ENCODE measurements at places on chromosomes 4 and X. TPM values are rescaled to one million over a fixed set of nuclear protein-coding genes. Genes with fewer than 3 reads are reported as not detected.

DNA sequence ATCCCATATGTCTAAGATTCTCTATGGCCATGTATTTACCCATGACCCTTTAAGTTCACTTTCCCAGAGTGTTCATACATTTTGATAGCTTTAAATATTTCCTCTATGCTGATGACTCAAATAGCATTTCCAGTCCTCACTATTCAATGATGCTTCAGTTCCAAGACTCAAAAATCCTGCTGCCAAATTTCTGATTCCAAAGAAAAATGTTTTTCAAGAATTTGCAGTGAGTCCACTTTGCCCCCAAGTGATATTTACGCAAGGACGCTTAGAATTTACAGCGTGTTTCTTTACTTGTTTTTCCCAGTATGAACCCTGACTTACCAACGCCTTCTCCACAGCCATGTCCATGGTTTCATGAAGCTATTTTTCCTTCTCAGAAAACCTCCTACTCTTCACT, 127.9 kb upstream of the PCDH18 start:
- no peak for DNase-seq

DNA sequence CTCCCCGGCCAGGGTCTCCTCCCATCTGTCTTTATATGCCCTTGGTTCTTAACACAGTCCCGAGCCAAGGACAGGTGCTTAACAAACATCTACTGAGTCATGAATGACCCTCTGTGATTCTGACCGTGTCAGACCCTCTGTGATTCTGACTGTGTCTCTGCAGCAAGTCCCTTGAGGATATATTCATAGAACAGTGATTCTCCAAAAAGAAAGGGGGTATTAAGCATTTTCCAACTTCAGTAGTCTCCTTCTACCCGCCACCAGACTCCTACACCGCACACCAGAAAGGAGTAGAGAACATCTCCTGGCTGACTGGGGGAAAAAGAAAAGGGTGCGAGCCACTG, 13.6 kb downstream of the ACSL1 start:
- DNase-seq: no peak

DNA sequence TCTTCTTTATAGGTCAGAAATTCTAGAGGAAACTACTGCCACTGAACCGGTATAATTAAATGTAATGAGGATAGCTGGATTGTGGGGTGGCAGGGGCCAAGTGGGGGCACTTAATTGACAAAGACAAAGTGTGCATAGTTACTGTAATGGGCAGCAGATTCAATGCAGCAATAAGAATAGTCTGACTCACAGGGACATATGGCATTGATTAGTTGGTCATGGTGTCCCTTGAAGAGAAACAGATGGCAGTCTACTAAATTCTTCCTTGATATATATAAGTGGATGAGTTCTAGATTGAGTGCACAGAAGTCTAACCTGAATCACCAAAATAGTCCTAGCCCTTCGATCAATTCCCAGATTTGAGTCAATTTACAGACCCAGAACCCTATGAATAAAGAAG, 31.6 kb downstream of the ETDC start:
- DNase-seq: no peak

SYP gene
- total RNA-seq: 0.10 TPM

DNA sequence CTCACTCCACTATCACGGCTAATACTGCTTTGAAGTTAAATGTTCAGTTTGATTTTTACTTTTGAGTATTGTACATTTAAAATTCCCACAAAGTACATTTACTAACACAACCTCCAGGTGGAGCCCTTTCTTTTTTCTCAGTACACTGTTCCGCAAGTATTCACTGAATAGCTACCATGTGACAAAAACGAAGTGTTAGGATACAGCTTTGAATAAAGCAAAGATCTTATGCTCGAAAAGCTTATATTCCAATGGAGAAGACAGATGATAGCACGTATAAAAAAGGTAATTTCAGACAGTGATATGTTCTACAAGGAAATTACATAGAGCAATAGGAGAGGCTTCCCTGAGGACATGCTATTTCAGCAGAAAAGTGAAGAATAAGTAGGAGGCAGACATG, 60.7 kb upstream of the ABCG2 start:
- DNase-seq: peak; percentile 57

DNA sequence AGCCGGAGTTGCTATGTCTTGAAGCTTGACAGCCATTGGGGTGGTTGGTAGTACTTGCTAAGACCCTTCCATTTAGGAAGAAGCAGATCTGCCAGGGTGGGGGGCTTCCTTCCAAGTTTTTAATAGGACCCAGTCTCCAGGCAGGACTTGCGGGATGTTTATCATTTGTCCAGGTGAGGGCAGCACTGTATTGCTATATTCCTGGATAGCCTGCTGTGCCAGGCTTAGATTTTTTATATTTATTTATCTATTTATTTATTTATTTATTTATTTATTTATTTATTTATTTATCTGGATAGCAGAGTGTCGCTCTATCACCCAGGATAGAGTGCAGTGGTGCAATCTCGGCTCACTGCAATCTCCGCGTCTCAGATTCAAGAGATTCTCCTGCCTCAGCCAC, 87.4 kb upstream of the CT45A1 start:
- DNase-seq: no peak

GRCh38 chrX:74251006-74251930, 52.7 kb upstream of the ZCCHC13 start:
- DNase-seq: peak; percentile 71

GRCh38 chr4:97653701-97654100, 489.6 kb downstream of the STPG2 start:
- DNase-seq: no peak

- DNase-seq: no peak
Observed at GRCh38 chr4:15926486-15926885, 12.1 kb downstream of the FGFBP1 start.

GRCh38 chrX:48904626-48905025, 6.8 kb downstream of the SLC35A2 start:
- no peak for DNase-seq

- DNase-seq: peak; percentile 15
Observed at GRCh38 chr4:117327491-117327890, 242.1 kb upstream of the TRAM1L1 start.

MID1 gene
- total RNA-seq: 10.2 TPM

MRPS18C gene
- 17.2 TPM for total RNA-seq
